Stimulated activated CD4-positive, alpha-beta T cell treated with anti-CD3 and anti-CD28 coated beads, Interleukin-2, amount 100 ng/mL, for 4 hours (primary cell): ENCODE measurements at places on chromosomes 2 and 18.

DNA sequence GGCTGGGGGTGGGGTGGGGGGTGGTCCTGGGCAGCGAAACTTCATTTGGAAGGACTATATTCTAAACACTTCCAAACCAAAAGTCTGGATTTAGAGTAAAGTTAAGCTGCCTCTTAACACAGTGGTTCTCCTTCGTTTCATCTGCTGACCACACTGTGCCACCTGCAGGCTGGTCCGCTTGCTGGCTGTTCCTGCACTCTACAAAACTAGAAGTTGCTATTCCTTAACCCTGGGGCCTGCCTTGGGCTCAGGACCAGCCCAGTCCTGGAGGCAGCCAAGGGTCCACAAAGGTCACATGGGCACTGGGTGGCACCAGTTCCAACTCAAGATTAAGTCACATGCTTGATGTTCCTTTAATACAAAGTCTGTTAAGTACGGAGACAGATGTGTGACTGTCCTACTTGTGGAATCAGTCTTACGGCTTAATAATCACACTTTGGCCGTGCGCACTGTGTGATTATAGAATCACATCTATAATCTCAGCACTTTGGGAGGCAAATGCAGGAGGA is 195.4 kb downstream of the FAM210A start:
- peak; percentile 11 for DNase-seq

GRCh38 chr2:49343638-49344037 is 189.3 kb upstream of the FSHR start:
- no peak for DNase-seq

DNA sequence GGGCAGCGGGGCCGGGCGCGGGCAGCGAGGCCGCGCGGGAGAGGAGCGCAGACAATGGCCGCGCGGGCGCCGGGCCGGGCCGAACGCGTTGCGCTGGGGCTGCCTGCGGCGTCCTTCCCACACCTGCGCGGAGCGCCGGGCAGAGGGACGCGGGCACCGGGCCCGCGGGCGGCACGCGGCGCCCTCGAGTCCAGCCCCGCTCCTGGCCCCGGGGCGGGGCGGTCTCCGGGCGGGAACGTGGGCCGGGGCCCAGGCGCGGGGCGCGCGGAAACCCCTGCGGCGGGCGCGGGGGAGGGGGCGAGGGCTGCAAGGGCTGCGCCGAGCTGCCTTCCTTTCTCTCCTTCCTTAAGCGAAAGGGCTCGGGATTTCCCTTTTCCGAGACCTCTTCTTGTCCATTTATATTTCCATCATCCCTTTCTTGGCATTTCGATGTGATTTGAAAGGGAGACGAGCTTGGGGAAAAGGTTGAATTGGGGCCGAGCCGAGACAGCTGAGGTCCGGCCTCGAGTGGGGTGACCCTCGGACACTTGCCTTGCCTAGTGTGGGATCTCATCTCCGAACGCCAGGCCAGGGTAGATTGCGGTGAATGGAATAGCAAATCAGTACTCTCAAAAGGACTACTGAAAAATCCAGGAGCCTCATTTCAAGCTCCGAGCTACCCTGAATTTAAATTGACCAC is 676 bp downstream of the KLHL23 start:
- DNase-seq, result no peak

DNA sequence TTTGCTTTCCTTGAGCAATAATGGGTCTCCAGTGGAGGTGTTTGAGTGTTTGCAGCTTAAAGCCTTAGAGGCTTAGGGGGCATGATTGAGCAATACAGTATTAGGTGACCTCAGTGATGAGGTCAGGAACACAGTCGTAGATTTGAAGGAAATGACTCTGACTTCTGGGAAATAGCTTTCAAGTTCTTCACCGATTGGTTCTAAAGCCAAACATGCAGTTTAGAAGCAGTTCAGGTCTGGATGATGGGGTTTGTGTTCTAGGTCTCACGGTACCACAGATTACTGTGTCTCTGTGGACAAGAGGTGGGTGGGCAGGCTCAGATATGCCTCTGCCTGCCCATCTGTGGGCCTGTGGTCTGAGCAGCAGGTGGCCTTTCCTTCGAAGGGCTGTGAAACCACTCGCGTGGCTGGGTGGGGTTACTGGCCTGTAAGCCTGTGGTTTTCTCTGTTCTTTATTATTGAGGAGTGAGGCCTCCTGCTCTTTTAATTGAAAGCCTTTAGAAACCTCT is 7.8 kb downstream of the MTHFD2 start:
- peak; percentile 19 for DNase-seq

- no peak for DNase-seq
Measured at GRCh38 chr2:66919286-66919685, 477.8 kb upstream of the ETAA1 start.
